Muscle of leg (tissue), 16 donors: ENCODE measurements at places on chromosomes 1 and 21. TPM values are rescaled to one million over a fixed set of nuclear protein-coding genes. Genes with fewer than 3 reads are reported as not detected.

Gene OVAAL
- total RNA-seq, result not detected

Gene P3R3URF
- total RNA-seq, result not detected

Gene MARK1
- 6.8 TPM for total RNA-seq

- H3K27ac ChIP-seq, result no peak overlapping the region
- H3K4me3 ChIP-seq, result no peak overlapping the region
- DNase-seq, result no peak
- no peaks in the 10 kb centered on the region for H3K4me1 ChIP-seq
- no peaks in the 10 kb centered on the region for H3K36me3 ChIP-seq
These were observed 626.1 kb downstream of the PTPRC start for GRCh38 chr1:199264911-199265310.

Gene DISP3
- total RNA-seq, result 0.18 TPM

Gene HSD3B2
- not detected for total RNA-seq

Gene LYPD8
- total RNA-seq, result not detected

Gene S100A6
- 415 TPM for total RNA-seq

- H3K4me3 ChIP-seq, result no peak overlapping the region
- no peak overlapping the region for H3K27ac ChIP-seq
- H3K4me1 ChIP-seq, result no peaks in the 10 kb centered on the region
- peaks cover 41% of the 10 kb centered on the region for H3K36me3 ChIP-seq
- DNase-seq, result no peak
These were observed 39.8 kb downstream of the DIP2A start for GRCh38 chr21:46498335-46499050.

- H3K36me3 ChIP-seq, result no peaks in the 10 kb centered on the region
- H3K27ac ChIP-seq, result no peak overlapping the region
- no peak for DNase-seq
- H3K27me3 ChIP-seq, result peaks cover 2% of the 10 kb centered on the region
These were observed 723.9 kb downstream of the PTPRU start for GRCh38 chr1:29960156-29960755.

- H3K27me3 ChIP-seq, result no peaks in the 10 kb centered on the region
- no peak overlapping the region for H3K4me3 ChIP-seq
- no peaks in the 10 kb centered on the region for H3K36me3 ChIP-seq
- peak overlapping the region; percentile 67 for H3K27ac ChIP-seq
These were observed 98.5 kb upstream of the SLC25A33 start for GRCh38 chr1:9440763-9441194.

- DNase-seq, result no peak
- no peak overlapping the region for H3K27ac ChIP-seq
- H3K4me1 ChIP-seq, result no peaks in the 10 kb centered on the region
- no peak overlapping the region for H3K4me3 ChIP-seq
- H3K27me3 ChIP-seq, result peaks cover 2% of the 10 kb centered on the region
These were observed 61.8 kb upstream of the IFNLR1 start for GRCh38 chr1:24248859-24249258.

GRCh38 chr1:192474080-192474683 is 101.4 kb upstream of the RGS1 start:
- H3K36me3 ChIP-seq, result no peaks in the 10 kb centered on the region
- H3K27ac ChIP-seq, result no peak overlapping the region
- DNase-seq, result peak; percentile 59
- peaks cover 9% of the 10 kb centered on the region for H3K4me1 ChIP-seq
- no peak overlapping the region for H3K4me3 ChIP-seq
- no peaks in the 10 kb centered on the region for H3K27me3 ChIP-seq

GRCh38 chr21:17231124-17231523 is 281.7 kb upstream of the CXADR start:
- H3K4me3 ChIP-seq, result no peak overlapping the region
- H3K27me3 ChIP-seq, result no peaks in the 10 kb centered on the region

- H3K27me3 ChIP-seq, result no peaks in the 10 kb centered on the region
- peaks cover 25% of the 10 kb centered on the region for H3K36me3 ChIP-seq
- H3K4me1 ChIP-seq, result peaks cover 87% of the 10 kb centered on the region
- DNase-seq, result peak; percentile 64
These were observed 12.9 kb downstream of the KIAA1614 start for GRCh38 chr1:180925471-180926051.

DNA sequence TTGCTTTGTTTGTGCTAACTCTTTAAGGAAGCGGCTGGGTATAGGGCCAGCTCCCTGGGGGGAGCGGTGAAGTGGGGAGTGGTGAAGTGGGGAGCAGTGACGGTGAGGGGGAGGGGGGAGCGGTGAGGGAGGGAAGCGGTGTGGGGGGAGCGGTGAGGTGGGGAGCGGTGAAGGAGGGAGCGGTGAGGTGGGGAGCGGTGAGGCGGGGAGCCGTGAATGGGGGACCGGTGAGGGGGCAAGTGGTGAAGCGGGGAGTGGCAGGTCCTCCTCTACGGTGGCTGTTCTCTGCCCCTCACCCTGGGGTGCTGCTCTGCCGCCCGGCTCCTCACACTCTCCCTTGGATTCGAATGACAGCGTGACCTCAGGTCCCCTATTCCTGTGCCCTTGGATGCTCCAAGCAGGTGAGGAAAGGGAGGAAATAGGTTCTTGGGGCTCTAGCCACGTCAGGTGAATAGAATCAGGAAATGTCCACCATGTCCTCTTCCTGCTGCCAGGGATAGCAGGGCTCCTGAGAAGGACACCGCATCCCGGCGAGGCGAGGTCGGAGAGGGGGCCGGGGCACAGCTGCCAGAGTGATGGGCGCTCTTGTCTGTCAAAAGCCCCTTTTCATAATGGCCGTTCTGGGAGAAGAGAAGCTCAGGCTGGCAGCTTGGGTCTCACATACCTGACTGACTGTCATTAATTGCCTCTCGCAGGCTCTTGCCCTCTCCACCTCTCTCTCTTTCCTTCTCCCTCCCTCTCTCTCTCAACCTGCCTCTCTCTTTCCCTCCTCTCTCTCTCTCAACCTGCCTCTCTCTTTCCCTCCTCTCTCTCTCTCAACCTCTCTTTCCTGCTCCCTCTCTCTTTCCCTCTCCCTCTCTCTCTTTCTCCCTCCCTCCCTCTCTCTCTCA is 134.2 kb downstream of the PGBD5 start:
- no peaks in the 10 kb centered on the region for H3K36me3 ChIP-seq
- peaks cover 11% of the 10 kb centered on the region for H3K27me3 ChIP-seq
- no peak overlapping the region for H3K4me3 ChIP-seq
- H3K4me1 ChIP-seq, result peaks cover 10% of the 10 kb centered on the region

DNA sequence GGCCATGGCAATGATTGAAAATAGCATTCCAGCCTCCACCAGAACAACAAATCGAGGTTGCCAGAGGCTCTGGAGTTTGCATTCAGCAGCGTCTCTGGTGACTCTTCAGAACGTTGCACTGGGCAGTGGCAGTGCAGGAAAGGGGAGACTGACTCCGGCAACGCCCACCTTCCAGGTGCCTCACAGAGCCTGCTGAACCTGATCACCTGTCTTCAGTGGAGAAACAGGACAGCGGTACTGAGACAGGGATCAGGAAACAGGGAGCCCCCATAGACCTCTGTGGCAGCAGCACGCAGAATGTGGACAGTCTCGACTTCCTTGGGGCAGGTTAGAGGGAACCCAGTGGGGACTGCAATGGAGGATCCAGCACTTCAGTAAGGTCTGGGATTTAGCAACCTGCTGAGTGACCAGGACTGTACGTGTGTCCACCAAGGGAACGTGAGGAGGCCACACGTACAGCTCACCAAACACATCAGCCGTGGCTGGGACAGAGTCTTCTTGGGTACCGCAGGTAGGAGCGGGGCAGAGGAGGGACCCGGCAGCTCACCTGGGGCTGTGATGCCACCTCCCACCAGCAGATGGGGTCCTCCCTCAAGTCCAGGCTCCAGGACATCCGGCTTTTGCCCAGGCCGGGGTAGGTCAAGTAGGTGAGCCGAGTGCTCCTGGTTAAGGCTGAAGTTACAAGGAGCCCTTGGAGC is 128.6 kb downstream of the PRDM2 start:
- peaks cover 6% of the 10 kb centered on the region for H3K27me3 ChIP-seq
- DNase-seq, result no peak
- no peak overlapping the region for H3K4me3 ChIP-seq
- no peaks in the 10 kb centered on the region for H3K4me1 ChIP-seq
- no peak overlapping the region for H3K27ac ChIP-seq
- H3K36me3 ChIP-seq, result peaks cover 2% of the 10 kb centered on the region

DNA sequence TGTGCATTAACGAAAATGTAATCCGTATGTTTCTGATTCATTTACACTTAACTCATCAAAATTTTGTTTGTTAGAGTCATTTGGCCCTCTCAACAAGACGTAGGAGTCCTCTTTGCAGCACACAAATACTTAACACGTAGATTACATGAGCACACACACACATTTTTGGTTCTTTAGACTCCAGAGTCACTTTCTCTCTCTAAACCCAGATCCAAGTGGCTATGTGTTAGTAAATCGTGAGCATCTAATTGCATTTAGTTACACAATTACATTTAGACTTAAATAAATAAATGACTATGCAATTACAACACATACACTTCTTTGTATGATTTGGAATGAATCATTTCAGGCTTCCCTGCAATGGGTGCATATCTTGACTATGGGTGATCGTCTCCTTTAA is 109.0 kb upstream of the GREM2 start:
- H3K36me3 ChIP-seq, result no peaks in the 10 kb centered on the region
- no peak for DNase-seq
- H3K4me1 ChIP-seq, result no peaks in the 10 kb centered on the region
- H3K27ac ChIP-seq, result no peak overlapping the region
- no peak overlapping the region for H3K4me3 ChIP-seq

GRCh38 chr1:31032266-31032665 is 33.3 kb downstream of the PUM1 start:
- no peak overlapping the region for H3K27ac ChIP-seq
- no peak overlapping the region for H3K4me3 ChIP-seq
- H3K36me3 ChIP-seq, result peaks cover 6% of the 10 kb centered on the region
- no peak for DNase-seq
- H3K27me3 ChIP-seq, result no peaks in the 10 kb centered on the region

DNA sequence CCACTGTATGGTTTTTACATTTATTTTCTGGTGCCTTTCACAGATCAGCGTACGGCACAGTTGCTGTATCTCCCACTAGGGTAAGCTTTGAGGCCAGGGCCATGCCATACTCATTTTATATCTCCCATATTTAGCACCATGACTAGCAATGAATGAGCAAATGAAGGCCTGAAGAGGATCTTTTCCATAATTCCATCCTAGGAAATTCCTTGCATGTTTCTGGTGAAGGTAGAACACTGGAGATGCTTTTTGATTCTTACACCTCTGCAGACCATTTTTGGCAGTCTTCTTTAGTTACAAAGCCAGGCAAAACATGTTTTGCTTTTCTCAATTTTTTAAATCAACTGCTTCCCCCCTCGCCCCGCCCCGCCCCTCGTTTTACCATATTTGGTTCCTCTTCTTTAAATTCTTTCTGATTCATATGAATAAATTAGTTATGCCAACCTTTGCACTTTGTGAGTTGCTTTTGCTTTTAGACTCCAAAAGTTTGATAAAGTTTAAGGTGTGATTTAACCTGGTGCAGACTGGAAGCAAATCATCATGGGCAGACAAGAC is 78.9 kb upstream of the AK4 start:
- peak overlapping the region; percentile 73 for H3K4me3 ChIP-seq
- no peaks in the 10 kb centered on the region for H3K36me3 ChIP-seq

DNA sequence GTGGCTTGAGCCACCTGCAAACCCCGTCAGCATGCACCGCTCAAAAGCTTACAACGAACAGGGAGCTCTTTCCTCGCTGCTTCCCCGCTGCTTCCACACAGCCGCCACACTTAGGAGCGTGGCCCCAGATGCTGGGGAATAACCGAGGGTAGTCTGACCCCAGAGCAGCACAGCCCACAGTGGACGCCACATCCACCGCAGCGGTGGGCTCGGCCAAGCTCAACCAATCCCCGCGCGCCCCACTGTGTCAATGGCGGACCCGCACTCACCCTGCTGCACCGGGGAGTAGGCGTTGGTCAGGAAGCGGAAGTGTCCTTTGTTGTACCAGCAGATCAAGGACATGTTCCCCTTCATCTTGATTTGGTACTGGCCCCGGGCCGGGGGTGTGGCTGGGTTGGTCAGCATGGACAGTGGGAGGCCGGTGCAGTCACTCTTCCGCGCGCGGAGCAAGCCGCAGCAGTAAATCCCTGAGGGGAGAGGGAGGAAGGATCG is 93.5 kb downstream of the PGBD5 start:
- no peak for DNase-seq
- H3K27me3 ChIP-seq, result no peaks in the 10 kb centered on the region
- H3K27ac ChIP-seq, result no peak overlapping the region
- no peak overlapping the region for H3K4me3 ChIP-seq
- peaks cover 20% of the 10 kb centered on the region for H3K4me1 ChIP-seq

DNA sequence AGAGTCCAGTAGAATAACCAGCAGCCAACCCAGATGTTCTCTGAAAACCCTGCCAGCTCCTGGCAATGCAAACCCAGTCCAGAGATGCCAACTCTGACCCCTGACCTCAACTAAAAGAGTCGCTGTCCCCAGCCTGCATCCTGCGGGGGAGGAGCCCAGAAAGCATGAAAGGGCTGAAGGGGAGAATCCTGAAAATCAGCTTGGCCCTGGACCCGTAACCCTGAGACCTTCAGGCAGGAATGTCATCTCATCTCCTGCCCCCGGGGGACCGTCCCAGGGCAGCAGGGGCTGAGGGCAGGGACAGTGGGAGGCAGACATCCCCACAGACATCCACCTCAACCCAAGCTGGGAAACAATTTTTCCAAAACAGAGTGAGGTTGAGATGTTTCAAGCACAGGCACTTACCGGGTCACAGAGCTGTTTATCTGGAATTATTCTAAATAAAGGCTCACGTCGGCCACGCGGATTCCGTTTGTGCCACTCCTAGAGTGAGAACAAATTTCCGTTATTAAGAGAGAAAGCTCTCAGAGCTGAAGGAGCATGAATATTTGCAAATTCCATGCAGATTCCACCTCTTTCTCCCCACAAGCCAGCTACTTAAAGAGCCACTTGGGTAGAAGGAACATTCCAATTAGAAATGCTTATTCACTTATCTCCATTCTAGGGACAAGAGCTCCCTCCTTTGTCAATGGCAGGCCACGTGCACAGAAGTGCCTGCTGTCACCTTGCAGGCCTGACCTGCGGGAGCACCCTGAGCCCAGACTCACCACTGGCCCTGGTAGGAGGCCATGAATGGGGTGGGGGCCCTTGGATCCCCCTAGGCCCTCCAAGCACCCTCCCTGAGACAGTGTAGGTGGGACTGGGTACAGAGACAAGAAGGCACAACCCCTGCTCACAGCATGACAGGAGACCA is 240.1 kb downstream of the NPHP4 start:
- no peak overlapping the region for H3K4me3 ChIP-seq
- peaks cover 23% of the 10 kb centered on the region for H3K4me1 ChIP-seq
- H3K36me3 ChIP-seq, result no peaks in the 10 kb centered on the region
- peaks cover 8% of the 10 kb centered on the region for H3K27me3 ChIP-seq

DNA sequence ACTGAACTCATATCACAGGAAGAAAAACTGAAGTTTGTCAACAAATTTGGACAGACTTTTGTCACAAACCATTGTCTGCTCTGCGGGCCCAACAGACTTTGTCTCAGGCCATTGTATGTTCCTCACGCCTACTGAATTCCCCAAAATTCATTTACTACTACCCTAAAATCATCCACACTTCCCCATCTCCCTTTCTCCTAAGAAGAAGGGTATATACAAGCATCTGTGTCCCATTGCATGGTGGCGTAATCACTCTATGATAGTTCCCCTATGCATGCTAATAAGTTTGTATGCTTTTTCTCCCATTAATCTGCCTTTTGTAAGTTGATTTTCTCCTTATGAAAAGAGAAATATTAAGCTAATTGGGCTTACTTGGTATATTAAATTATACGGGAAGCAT is 54.9 kb upstream of the ATF3 start:
- H3K27me3 ChIP-seq, result no peaks in the 10 kb centered on the region
- peaks cover 5% of the 10 kb centered on the region for H3K4me1 ChIP-seq
- no peak overlapping the region for H3K27ac ChIP-seq
- no peaks in the 10 kb centered on the region for H3K36me3 ChIP-seq
- H3K4me3 ChIP-seq, result no peak overlapping the region

- no peaks in the 10 kb centered on the region for H3K36me3 ChIP-seq
- no peaks in the 10 kb centered on the region for H3K4me1 ChIP-seq
- DNase-seq, result no peak
- no peaks in the 10 kb centered on the region for H3K27me3 ChIP-seq
- H3K4me3 ChIP-seq, result no peak overlapping the region
- no peak overlapping the region for H3K27ac ChIP-seq
These were observed 28.0 kb downstream of the SYDE2 start for GRCh38 chr1:85172684-85173337.

Gene RPE65
- 0.04 TPM for total RNA-seq
